ENCODE measurements at places on chromosomes 12 and 14.
A peak's percentile ranks its signal among the peaks of the same experiment; 100 is the strongest.

- no peak for DNase-seq
Measured at GRCh38 chr12:41476499-41477439, 288.6 kb downstream of the PDZRN4 start.

GRCh38 chr14:49851813-49852212 lies 775 bp downstream of the NEMF start:
- DNase-seq: no peak

DNA sequence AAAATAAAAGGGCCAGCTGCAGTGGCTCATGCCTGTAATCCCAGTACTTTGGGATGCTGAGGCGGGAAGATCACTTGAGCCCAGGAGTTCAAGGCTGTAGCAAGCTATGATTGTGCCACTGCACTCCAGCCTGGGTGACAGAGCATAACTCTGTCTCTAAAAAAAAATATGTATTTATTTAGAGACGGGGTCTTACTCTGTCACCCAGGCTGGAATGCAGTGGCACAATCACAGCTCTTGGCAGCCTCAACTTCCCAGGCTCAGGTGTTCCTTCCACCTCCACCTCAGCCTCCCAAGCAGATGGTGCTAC lies 179.3 kb upstream of the ATF7IP start:
- DNase-seq: no peak

DNA sequence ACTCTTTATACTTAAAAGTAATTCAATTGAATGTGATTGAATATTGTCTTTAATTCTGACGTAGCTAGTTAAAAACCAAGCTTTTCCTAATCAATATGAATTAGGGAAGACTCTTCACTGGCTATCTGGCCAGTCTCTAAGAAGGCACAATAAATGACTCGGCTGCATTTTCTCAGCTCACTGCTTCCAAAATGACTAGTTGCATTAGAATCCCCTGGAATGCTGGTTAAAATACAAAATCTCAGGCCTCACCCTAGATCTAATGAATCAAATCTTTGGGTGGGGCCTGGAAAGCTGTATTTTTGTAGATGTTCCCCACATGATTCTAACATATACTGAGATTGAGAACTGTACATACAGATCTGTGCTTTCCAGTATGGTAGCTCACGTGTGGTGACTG lies 242.1 kb downstream of the CHST11 start:
- no peak for DNase-seq

DNA sequence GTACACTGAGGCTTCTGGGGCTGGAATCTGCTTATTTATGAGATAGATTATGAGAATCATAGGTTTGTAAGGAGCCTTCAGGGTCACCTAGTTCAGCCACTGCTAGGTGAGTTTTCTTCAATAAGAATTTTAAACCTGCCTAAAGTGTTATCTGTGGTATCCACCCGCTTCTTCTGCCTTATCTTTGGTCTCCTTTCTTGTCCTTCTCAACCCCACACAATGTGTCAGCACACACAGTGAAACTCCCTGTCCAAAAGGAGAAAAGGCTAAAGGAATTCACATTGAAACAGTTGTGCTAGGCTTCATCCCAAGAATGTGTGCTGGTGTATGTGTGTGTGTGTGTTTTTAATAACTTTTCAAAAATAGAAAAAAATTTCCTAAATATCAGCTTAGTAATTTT lies 259.3 kb upstream of the BTG1 start:
- DNase-seq: no peak

- no peak for DNase-seq
Measured at GRCh38 chr14:38505973-38506249, 250.0 kb upstream of the CLEC14A start.

DNA sequence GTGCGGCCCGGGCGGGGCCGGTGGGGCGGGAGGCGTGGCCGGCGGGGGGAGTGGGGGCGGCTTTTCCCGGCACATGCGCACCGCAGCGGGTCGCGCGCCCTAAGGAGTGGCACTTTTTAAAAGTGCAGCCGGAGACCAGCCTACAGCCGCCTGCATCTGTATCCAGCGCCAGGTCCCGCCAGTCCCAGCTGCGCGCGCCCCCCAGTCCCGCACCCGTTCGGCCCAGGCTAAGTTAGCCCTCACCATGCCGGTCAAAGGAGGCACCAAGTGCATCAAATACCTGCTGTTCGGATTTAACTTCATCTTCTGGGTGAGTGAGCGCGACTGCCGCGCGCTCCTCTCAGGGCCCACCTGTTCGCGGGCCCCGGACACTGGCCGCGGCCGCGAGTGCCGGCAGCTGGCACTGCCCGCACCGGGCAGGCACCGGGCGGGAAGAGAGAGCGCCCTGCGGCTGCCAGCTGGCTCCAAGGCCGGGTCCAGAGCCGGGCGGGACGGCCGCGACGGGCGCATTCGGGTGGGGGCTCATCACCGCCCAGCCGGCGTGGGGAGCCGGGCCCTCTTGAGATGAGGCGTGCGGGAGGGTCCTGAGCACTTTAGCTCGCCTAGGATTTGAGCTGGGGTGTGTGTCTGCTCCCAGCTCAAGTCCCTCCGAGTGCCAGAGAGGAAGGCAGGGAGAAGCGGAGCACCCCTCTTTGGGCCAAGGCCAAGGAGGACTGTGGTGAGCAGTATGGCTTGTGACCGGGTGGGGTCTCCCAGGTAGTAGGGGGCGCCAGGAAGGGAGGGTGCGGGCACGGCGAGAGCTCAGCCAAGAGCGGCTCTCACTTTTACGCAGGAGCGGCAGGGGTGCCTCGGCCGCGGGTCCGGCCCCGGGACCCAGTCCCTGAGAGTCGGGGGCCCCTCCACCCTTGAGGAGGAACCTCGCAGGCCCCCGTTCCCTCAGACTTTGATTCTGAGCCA lies at the start of gene CD9:
TSS of gene CD9 (plus strand) at position 145 of the 957 bp plus-strand sequence. CDS start at position 245, 100 bp downstream.
- peak; percentile 16 for DNase-seq

DNA sequence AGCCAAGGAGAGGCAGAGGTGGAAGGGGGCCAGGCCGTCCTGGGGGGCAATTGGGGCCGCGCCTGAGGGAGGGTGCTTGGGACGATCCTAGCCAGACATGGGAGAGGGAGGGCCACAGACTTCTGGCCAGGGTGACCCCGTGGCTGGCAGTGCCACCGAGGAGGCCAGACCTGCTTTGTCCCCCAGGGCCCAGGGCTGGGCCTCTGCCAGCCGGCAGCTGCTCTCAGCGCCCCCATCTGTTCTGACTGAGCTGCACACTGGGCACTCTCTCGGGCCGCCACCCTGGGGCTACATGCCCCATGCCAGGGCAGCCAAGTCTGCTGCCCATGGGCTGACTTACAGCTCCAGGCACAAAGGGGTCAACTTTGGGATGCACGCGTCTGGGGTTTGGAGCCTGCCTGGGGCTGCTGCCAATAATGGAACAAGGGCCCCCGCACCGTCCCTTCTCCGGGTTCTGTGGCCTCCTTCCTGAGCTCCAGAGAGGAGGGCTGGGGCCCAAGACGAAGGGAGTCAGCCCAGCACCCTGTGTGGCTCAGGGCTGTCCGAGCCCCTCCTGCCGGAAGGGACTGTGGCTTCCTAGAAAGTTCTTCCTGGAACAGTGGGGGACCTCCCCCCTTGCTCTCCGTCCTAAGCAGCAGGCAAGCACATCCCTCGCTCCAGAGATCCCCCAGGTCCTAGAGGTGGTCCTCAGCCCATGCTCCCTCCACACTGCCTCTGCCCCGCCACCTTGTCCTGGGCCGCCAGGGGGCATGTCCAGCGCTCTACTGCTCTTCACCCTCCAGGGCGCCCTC lies 1.1 kb downstream of the ADSS1 start:
- DNase-seq: no peak

DNA sequence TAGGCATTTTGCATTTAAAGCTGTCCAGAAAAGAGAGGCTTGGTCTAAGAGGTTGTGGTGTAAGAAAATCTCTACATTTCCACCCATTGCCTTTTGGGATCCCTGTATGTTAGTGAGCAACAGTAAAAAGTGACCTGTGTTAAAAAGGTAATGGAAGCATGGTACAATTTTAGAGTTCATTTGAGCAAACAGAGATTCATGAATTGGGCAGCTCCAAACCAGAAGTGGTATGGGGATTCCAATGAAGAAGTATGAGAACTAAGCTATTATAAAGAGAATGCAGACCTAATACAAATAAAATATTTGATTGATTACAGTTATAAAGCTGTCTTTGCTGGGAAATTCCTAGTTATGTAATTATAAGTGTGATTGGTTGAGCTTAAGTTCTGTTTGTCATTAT lies 907.0 kb downstream of the DIO2 start:
- no peak for DNase-seq

Measured in stimulated activated CD4-positive, alpha-beta T cell treated with anti-CD3 and anti-CD28 coated beads, Interleukin-1b, Interleukin-23, amount 100 ng/mL, for 48 hours (primary cell).